ENCODE measurements at places on chromosomes 3 and 15.

GRCh38 chr3:194827486-194827885 lies 141.8 kb downstream of the FAM43A start:
- DNase-seq: no peak

GRCh38 chr3:138916824-138917223 lies 30.1 kb downstream of the FOXL2 start:
- DNase-seq: no peak

DNA sequence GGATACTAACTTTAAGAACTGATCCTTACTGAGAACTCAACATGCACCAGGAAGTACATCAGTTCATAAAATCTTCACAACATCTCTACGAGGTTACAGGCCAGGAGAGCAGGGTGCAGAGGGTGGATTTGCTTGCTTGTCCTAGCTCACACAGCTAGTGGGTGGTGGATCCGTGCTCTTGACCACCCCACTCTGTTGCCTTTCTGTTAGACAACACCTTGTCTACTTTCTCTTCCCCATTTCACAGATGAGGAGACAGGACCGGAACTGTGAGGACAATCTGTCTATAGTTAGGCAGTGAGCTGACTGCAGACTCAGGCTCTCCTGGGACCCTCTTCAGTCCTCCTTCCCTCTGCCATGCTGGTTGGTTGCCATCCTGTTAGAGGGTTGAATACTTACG lies 221.7 kb upstream of the TLE3 start:
- DNase-seq: no peak

GRCh38 chr3:146883288-146883687 lies 278.1 kb upstream of the PLSCR5 start:
- DNase-seq: no peak

- no peak for DNase-seq
Measured at GRCh38 chr3:15264486-15264885, 58.4 kb downstream of the CAPN7 start.

GRCh38 chr3:157336252-157337009 lies 100.2 kb upstream of the PTX3 start:
- no peak for DNase-seq

GRCh38 chr3:61562042-61562720 lies 810 bp downstream of the PTPRG start:
- DNase-seq: no peak

DNA sequence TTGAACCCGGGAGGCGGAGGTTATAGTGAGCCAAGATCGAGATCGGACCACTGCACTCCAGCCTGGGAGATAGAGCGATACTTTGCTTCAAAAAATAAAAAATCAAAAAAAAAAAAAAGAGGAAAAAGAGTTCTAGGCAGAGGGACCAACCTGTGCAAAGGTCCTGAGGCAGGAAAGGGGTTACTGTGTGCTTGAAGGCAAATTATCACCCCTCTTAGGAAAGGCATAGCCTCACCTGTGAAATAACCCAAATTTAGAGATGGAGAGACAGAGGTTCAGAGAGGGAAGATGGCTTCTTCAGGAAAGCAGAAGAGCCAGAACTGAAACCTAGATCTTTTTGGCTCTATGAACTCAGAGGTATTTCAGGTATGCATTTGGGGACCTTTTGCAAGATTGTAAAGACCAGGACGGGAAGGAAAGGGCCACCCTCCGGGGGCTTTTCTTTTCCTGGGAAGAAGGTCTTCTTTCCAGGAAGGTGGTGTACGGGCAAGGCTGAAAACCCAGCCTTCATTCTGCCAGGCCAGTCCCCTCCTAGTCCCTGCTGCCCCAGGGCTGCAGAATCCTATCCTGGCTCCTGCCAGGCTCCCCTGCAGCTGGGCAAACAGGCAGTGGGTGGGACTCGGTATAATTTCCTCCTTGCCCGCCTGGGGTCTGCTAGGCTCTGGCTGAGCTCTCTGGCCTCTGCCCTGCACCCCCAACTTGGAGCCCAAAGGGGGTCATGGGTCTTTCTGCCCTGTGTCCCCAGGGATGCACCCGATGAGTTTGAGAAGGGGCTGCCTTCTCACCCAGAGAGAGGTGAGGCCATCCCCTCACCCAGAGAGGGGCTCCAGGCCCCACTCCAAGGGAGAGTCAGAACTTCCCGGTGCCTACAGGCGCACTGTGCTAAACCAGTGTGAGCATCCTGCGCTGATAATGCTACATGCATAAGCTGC lies 14.4 kb upstream of the CSK start:
- no peak for DNase-seq

- no peak for DNase-seq
Measured at GRCh38 chr15:78280319-78281072, 16.1 kb downstream of the DNAJA4 start.

GRCh38 chr3:37989821-37990480 lies 635 bp upstream of the VILL start:
- no peak for DNase-seq

DNA sequence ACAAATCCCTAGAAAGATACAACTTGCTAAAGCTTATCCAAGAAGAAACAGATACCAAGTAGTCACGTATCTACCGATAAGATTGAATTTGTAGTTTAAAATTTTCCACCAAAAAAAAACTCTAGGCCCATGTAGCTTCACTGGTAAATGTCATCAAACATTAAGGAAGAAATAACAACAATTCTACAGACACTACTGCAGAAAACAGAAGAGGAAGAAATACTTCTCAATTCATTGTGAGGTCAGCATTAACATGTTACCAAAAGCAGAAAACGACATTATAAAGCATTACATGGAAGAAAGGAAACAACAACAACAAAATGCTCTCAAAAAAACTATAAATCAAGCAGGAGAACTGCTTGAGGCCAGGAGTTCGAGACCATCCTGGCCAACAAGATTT lies 27.5 kb upstream of the TM4SF19 start:
- no peak for DNase-seq

DNA sequence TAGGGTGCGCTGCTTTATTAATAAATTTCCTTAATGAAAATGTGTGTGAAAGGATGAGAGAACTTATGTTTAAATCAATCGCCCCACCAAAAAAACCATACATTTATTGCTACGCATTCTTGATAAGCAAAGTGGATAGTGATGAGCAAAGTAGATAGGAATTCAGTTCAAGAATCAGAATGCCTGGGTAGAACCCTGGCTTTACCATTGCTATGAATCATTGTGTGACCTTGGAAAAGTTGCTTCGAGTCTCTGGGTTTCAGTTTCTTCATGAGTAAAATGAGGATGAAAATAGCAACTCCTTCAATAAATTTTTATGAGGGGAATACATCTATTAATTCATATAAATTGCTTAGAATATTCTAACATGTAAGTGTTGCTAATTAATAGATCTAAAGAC lies 2.6 kb upstream of the ALCAM start:
- no peak for DNase-seq

DNA sequence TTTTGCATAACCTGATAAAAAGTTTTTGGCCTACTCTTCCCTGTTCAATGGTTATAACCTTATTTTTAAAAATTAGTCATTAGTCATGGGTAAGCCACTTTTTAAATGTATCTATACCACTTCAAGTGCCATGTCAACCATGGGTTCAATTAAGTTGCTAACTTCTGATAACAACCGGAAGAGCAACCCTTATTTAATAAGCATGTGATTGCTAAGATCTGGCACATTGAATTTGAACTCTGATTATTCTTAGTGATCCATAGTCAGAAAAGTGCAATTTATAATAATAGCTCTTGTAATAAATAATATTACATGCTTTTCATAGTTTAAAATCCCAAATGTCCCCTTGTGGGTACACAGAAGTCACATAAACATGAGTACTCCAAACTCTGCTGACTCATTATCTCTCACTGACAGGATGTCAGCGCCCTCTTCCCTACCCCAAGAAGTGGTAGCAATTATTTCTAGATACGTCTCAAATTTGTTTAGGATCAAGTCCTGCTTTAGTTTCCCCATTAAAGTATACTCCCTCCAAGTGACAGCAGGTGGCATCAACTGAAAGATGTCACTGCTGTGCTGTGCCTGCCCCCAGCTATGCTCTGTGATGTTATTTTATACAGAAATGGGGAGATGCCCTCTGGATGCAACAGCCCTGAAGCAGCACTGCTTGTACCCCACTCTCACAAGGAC lies 18.6 kb downstream of the SAMD7 start:
- no peak for DNase-seq

GRCh38 chr3:121658716-121659435 lies 1.8 kb downstream of the HCLS1 start:
- DNase-seq: no peak

GRCh38 chr15:101559952-101560351 lies 70.4 kb upstream of the PCSK6 start:
- no peak for DNase-seq

- DNase-seq: no peak
Measured at GRCh38 chr15:32671339-32672325, 30.1 kb downstream of the SCG5 start.

DNA sequence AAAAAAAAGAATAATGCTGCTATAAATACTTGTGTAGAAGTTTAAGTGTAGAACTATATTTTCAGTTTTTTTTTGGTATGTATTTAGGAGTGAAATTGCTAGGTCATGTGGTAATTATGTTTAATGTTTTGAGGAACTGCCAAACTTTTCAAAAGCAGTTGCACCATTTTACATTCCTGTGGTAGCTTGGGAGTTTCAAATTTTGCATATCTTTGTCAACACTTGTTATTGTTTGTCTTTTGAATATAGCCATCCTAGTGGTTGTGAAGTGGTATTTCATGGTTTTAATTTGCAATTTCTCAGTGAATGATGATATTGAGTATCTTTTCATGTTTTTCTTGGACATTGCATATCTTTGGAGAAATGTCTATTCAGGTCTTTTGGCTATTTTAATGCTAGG lies 30.4 kb downstream of the SKIL start:
- DNase-seq: no peak

DNA sequence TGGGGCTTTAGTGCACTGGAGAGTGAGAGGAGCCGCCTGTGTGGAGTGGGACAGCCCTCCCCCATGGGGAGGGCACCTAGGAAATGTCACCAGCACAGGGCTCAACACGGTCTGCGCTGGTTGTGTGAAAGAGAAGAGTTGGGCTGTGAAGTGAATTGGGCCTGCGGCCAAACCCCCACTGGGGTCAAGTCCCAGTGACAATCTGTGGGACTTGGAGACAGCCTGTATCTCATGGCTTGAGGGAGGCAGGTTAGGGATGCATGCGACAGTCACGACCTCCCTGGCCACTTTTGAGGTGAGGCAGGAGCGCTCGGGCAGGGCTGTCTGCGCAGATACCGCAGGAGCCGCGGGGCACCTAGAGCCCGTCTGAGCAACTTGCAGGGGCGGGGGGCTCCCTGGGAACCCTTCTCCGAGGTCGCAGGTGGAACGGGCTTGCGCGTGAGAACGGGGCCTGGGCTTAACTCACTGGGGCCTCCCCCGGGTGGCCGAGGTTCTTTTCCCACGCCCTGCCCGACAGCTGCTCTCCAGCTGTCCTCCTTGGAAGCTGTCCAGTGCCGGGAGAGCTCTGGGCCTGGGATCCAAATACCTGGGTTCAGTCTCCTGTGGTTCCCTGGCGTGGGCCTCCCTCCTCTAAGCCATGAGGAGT lies 77.4 kb downstream of the SNRK start:
- no peak for DNase-seq

DNA sequence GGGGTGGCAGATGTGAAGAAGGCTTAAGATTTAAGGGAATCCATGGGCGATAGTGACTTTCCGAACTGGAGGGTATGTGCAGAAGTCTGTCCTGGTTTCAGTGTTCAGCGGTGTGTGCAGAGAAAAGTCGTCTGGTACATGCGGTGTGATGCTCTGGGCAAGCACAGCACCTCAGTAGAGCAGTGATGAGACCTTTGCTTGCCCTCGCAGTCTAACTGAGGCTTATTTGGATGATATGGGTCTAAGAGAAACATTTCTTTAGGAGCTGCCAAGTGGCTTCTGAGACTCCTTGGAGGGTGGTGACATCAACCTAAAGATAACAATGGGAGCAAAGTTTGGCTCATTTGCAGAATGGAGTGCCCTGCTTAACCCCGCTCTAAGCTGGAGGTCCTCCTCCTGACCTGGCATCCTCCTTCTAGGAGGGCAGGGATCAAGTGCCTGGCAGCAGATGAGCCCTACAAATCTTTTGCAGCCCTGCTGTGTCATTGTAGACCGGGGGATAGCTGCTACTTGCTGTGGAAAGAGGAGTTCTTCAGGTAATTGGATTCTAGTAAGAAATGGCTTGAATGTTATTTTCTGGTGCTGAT lies 228.1 kb upstream of the AZI2 start:
- DNase-seq: no peak

GRCh38 chr15:63598473-63599400 lies 1.6 kb downstream of the FBXL22 start:
- DNase-seq: no peak

- no peak for DNase-seq
Measured at GRCh38 chr3:113104357-113105092, 106.8 kb upstream of the BOC start.

DNA sequence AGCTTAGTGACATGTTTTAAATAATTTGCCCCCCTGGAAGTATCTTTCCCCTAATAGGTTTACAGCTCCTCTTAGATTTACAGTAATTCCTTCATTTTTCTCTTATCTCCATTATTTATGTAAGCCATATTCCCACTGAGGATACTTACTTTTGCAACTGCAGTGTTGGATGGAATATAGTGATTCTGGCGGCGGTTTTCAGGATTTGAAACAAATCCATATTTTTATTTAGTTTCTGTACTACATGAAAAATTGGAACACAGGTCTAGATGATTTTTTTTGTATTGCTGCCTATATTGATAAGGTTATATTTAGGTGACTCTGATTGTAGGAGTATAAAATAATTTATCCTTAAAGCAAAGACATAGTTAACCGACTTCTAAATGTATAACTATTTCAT lies 391.6 kb upstream of the SUCLG2 start:
- no peak for DNase-seq

DNA sequence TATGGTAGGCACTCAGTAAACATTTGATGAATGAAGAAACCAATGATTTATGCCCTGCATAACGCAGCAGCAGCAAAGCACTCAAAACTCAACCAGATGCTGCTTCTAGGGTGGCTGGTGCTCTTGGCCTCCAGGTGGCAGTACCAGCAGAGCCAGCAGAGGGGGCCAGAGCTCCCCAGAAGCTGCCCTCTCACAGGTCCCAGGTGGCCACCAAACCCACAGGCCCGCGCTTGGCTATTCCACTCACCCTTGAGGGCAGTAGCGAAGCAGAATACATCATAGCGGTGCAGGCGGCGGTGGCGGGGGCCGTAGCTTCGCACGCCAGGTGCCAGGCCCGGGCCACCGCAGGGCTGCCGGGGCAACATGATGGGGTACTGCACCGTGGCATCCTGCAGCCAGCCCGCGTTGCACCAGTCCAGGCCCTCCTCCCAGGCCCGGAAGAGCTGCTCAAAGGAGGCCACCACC lies 16.6 kb downstream of the HAPLN3 start:
- DNase-seq: no peak

DNA sequence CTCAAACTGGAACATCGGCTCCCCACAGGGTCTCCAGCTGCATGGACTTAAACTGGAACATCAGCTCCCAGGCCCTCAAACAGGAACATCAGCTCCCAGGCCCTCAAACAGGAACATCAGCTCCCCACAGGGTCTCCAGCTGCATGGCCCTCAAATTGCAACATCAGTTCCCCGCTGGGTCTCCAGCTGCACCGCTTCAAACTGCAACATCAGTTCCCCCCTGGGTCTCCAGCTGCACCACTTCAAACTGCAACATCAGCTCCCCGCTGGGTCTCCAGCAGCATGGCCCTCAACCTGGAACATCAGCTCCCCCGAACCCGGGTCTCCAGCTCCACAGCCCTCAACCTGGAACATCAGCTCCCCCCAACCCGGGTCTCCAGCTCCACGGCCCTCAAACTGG lies 82.0 kb downstream of the TFRC start:
- no peak for DNase-seq
